Foreskin keratinocyte (primary cell): ENCODE measurements at places on chromosomes 12 and 14. TPM values are rescaled to one million over a fixed set of nuclear protein-coding genes. Genes with fewer than 3 reads are reported as not detected.

DNA sequence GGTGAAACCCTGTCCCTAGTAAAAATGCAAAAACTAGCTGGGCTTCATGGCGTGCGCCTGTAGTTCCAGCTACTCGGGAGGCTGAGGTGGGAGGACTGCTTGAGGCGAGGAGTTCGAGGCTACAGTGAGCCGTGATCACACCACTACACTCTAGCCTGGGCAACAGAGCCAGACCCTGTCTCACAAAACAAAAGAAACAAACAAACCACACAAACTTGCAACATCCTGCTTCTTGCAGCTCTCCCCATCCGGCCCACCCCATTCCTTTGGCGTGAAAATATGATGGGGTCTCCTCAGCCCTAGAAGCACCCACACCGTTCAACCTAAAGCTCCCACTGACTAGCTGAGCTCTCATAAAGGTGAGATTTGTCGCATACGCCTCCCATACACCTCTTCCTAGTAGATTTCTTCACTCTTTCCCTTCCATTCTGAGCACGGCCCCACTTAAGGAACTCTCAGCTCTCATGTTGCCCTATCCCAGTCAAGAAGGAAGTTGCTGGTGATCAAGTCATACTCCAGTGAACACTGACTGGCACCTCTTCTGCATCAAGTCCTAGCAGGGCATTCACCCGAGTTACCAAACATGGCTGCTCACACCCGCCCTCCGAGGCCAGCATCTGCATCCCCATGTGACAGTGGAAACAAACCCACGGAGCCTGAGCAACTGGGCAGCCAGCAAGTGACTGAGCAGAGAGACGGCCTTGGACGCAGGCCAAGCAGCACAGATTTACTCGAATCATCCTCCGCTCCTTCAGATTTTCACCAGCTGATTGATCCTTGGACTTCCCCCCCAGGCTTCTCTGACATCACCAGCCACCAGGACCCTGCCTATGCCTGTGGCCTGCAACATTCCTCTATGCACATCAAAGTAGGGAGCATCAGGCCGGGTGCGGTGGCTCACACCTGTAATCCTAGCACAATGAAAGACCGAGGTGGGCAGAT lies 18.9 kb upstream of the CD27 start:
- no peak for DNase-seq

GRCh38 chr12:2683283-2684025 lies 111.3 kb upstream of the FKBP4 start:
- DNase-seq, result no peak

DNA sequence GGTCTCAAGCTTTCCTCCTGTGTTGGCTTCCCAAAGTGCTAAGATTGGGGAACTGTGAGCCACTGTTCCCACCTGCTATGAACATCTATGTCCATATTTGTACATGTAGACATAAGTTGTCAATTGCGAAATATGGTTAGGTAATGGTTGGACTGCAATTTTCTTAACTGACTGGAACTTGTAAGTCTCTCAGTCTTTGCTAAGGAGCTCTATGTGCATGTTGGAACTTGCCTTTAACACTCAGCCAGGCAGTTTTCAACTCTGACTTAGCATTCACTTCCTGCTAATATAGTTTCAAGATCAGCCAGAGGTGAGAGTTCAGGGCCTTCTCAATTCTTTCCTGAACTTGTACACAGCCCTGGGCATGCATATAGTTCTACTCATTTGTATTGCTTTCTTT lies 44.5 kb upstream of the EEA1 start:
- peak; percentile 100 for DNase-seq

DNA sequence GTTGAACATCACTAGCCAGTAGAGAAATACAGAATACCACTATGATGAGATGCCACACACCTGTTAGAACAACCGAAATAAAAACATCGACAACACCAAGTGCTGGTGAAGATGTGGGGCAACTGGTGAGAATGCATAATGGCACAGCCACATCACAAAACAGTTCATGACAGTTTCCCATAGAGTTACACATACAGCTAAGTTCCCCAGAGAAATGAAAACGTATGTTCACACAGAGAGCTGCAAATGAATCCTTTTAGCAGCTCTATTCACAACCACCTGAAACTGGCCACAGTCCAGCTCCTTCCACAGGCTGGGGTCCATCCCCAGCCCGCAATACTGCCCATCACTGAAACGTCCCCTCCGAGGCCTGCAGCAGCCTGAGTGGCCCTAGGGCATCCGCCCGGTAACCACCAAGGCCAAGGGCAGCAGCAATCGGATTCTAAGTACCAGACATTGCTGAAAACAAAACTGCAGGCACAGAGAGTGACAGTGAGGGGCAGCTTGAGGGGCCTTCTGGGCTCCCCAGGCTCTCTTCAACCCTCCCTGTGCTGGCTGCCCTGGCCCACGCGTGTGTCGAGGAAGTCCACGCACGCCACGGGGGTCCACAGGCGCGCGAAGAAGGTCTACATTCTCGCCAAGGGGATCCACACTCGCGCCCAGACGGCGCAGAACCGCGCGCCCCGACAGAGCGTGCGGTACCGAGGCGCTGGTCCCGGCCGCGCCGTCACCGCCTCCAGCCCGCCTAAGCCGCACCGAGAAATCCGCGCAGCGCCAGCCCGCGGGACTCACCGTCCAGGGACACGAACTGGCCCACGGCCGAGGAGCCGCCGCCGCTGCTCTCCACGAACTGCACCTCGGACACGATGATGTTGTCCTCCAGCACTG lies 903 bp downstream of the BRF1 start:
- no peak for DNase-seq

DNA sequence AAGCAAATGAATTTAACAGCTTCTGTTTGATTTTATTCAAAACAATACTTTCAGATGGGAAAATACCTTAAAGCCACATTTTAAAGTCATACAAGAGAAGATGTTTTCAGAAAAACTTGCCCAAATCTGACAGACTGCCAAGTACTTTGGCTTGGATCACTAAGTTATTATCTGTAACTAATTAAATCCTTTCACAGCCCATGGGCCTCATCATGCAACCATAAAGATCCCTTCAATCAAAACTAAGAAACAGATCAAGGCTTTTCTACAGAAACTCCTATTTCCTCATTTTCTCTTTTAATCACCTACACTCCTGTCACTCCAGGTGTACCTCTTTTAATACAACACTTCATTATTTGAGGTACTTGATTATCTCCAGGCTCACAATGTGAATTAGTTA lies 28.1 kb downstream of the BLTP3B start:
- DNase-seq, result no peak

GRCh38 chr12:122207391-122207790 lies 3.9 kb downstream of the B3GNT4 start:
- DNase-seq, result no peak

DNA sequence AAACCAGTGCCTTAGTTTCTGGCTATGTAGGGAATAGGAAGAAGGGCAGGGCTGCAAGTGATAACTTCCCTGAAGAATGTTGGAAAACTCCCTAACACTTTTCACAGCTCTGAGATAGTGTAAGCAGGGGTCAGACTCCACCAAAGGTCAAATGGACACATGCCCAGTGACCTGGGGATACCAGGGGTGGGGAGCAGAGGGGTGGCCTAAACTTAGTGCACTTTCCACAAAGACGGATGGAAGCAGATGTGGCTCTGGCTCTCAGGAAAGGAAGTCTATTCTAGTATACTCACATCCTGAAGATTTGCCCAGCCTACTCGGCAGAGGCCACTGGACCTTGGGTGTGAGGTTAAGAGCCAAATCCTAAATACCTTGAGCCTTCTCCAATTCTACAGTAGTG lies 285.8 kb downstream of the NUAK1 start:
- no peak for DNase-seq

GRCh38 chr12:50016501-50017475 lies 8.5 kb downstream of the RACGAP1 start:
- no peak for DNase-seq

DNA sequence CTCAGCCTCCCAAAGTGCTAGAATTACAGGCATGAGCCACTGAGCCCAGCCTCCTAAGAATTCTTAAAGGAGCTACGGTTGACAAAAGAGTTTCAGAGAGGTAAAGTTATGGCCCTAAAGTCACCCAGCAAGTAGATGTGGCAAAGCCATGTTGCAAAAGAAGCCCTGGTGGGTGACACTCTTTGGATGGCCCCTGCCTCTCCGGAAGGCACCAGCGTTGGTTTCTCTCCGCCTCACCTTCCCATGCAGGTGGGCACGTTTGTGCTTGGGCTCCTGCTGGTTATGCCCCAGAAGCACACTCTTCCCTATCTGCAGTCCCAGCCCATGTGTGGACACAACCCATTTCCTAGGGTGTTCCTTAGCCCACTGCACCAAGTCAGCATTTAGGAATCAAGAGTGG lies 9.5 kb upstream of the SERPINA3 start:
- no peak for DNase-seq

GRCh38 chr14:64675312-64675711 lies 28.9 kb upstream of the PLEKHG3 start:
- DNase-seq, result no peak

- DNase-seq, result no peak
Measured at GRCh38 chr12:8018666-8019581, 13.6 kb upstream of the FOXJ2 start.

- peak; percentile 91 for DNase-seq
Measured at GRCh38 chr12:32568228-32568627, 110.9 kb upstream of the DNM1L start.

- no peak for DNase-seq
Measured at GRCh38 chr12:13229504-13229903, 33.0 kb downstream of the EMP1 start.

DNA sequence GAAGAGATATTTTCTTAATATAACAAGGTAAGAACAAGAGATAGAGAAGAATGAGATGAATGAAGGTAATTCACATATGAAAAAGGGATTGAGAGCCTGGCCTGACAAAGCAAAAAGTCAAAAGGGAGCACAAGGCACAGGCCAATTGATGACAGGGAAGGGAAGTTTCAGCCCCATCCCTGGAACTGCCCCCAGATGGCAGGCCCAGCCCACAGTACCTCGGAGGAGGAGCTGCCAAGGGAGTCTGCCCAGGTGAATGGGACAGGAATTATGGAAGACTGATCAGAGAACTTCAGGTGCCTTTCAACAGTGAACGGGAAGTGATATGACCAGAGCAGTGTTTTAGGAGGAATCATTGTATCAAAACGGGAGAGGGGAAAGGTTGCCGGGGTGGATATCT lies 15.7 kb downstream of the SNRPF start:
- DNase-seq, result no peak

DNA sequence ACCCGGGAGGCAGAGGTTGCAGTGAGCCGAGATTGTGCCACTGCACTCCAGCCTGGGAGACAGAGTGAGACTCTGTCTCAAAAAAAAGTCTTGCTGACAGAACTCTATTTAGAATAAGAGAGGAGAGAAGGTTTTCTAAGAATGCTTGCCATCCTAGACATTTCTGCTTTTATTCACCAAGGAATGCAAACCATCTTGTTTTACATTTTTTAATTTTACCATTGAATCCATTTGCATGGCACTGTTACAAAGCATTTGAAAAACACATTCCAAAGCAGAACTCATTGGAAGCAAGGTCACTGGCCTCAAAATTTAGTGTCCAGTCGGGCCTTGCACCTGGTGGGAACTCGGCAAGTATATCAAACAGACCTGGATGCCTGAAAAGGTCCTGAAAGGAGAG lies 44.2 kb upstream of the RASSF3 start:
- no peak for DNase-seq

GRCh38 chr12:133236144-133236543 lies 467 bp upstream of the ANHX start:
- DNase-seq, result no peak

GRCh38 chr12:28776913-28777422 lies 372.1 kb upstream of the FAR2 start:
- no peak for DNase-seq

DNA sequence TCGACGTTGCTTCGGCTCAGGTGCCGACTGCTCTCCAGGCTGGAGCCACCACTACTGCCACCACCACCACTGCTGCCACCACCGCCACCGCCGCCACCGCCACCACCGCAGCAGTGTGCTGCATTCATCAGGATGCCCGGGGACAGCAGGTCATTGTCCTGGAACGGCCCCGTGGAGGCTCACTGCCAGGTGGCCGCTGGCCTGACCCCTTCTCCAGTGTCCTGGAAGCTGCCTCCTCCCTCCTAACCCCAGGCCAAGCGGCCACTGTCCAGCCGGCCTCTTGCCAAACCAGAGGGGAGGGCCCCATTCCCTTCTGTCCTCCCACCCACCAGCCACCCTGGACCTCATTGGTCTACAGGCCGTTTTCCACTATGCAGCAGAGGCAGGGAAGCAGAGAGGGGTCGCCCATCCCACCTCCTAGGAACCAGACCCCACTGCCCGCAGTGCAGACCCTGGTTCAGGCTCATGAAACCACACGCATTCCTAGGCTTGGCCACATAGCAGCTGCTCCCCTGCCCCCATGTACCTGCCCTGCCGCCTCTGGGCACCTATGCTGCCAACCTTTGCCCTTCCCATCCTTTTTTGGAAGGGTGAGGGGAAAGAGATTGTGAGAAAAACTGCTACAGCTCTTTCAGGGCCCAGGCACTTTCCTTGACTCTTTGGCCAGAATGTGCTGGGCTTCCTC lies 15.2 kb downstream of the ARL6IP4 start:
- DNase-seq, result no peak

DNA sequence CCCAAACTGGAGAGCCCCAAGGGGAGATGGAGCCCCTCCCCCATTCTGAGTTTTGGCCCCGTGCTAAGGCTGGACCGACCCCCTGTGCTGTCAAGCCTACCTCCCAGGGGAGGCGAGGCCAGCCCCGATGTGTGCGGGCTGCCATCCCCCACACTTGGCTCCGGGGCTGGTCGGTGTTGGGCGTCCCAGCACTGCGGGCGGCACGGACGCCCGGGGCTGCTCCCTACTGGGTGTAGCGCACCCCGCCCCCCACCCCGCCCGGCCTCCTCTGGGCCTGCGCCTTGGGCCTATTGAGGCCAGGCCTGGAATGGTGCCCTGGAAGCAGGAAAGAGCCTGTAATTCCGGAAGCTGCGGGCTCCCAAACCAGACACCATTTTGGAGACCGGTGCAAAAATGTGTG lies 2.6 kb downstream of the DCAF4 start:
- no peak for DNase-seq

DNA sequence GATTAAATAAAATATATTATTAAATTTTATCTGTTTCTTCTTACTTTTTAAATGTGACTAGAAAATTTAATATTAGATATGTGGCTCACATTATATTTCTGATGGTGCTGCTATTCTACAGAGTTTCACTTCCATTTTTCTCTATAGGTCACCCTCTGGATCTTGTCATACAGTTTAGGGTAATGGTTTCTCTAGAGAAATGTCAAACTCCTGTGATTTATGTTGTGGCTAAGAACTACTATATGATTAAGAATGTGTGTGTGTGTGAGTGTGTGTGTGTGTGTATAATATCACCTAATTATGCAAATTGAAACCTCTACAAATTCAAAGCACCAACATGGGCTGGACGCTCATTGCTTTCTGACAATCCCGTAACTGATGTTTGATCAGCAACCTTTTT lies 325.9 kb downstream of the ADAMTS20 start:
- no peak for DNase-seq

- no peak for DNase-seq
Measured at GRCh38 chr14:77003960-77004710, 24.4 kb downstream of the IRF2BPL start.

TAPBPL gene
- 7.3 and 13.9 TPM in 2 replicates for polyA plus RNA-seq

RDH5 gene
- 0.76 and 1.0 TPM in 2 replicates for polyA plus RNA-seq

NUDT4 gene
- 16.4 and 18.2 TPM in 2 replicates for polyA plus RNA-seq

ACOT2 gene
- 4.9 and 8.1 TPM in 2 replicates for polyA plus RNA-seq

OTX2 gene
- polyA plus RNA-seq, result not detected in 2 replicates

UNC79 gene
- under 0.01 and 0.01 TPM in 2 replicates for polyA plus RNA-seq

C12orf50 gene
- polyA plus RNA-seq, result not detected in 2 replicates

SYCP3 gene
- polyA plus RNA-seq, result 0.07 TPM in 1 of 2 replicates, not detected in the other

SMARCD1 gene
- 53.4 and 59.7 TPM in 2 replicates for polyA plus RNA-seq

SCN8A gene
- 0.16 and 0.49 TPM in 2 replicates for polyA plus RNA-seq

P2RX2 gene
- not detected in 2 replicates for polyA plus RNA-seq

B4GALNT3 gene
- polyA plus RNA-seq, result 3.5 and 4.0 TPM in 2 replicates

RAB15 gene
- 3.9 and 5.0 TPM in 2 replicates for polyA plus RNA-seq

VEZT gene
- 37.5 and 40.4 TPM in 2 replicates for polyA plus RNA-seq
